ENCODE measurements at places on chromosomes 2 and 18.

DNA sequence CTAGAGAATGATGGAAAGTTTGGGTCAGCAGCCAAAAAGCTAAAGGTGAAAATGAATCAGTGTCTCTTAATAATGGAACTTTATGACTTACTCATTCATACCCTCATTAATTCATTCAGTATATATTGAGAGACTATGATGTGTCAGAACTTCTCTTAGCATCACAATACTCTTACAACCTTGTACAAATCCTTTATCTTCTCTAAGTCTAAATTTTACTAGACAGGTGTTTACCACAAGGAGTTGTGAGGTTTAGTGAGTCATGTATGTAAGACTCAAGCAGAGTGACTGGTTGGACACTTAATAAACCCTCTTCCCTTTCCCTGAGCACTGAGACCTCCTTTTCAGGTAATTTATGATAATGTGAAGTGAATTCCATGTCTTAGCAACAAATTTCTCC is 129.6 kb downstream of the PPP1R1C start:
- no peak for DNase-seq

DNA sequence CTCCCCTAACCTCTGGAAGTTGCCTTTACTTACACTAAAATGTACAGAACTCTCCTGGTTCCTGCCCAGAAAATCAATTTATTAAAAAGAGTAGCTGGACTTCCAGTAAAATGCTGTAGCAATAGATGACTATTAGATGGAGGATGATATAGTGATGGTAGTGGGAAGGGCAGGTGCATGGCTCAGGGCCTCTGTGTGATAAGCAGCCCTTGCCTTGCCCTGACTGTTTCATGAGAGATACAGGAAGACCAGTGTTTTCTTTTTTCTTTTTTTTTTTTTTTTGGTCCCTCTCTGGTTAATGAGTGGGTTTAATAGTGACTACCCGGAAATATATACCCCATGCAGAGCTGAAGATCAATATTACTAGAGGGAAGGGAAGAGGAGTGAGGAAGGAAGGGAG is 48.7 kb upstream of the NEDD4L start:
- DNase-seq, result no peak

GRCh38 chr18:6793455-6793854 is 63.9 kb downstream of the ARHGAP28 start:
- DNase-seq, result no peak

DNA sequence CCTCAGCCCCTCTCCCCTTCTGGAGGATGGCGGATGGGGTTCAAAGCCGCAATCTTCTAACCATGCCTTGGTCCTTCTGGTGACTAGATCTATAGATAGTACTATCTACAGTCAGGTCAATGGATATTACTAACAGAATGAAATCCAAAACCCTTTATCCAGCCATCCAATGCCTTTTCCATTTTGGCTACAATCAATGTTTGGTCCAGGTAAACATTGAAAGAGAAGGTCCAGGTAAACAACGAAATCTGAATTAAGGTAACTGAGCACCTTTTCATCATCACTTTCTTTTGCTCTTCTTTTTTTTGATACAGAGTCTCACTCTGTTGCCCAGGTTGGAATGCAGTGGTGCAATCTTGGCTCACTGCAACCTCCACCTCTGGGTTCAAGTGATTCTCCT is 9.7 kb downstream of the PPP4R3B start:
- DNase-seq, result no peak

- no peak for DNase-seq
Measured at GRCh38 chr2:31696068-31696467, 115.3 kb upstream of the SRD5A2 start.

DNA sequence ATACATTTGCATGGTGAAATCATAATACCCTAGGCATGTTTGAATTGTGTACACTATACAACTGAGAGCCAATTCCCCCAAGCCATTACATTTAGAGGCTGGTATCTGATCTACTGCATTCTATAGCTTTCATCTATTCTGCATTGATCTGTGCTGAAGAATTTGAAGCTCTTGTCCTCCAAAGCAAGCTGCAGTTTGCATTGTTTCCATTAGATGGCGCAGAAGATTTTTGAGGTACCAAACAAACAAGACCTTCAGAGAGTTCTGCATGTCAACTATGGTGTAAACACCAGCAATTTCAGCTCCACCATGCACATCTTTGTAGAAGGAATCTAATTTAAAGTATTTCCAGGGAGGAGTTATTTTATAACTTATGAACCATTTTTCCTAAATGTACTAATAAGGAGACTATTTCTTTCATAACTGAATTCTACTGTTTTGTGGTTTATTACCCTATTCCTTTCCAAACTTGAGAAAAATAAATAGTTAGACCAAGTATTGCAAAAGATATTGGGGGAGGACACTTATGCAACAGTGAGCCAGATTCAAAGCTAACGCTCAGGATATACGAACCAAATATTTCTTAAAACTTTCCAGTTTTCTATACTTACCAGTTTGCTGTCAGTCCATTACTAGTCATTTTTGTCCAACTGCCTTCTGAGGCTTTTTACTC is 761.8 kb upstream of the ACVR2A start:
- DNase-seq, result no peak

DNA sequence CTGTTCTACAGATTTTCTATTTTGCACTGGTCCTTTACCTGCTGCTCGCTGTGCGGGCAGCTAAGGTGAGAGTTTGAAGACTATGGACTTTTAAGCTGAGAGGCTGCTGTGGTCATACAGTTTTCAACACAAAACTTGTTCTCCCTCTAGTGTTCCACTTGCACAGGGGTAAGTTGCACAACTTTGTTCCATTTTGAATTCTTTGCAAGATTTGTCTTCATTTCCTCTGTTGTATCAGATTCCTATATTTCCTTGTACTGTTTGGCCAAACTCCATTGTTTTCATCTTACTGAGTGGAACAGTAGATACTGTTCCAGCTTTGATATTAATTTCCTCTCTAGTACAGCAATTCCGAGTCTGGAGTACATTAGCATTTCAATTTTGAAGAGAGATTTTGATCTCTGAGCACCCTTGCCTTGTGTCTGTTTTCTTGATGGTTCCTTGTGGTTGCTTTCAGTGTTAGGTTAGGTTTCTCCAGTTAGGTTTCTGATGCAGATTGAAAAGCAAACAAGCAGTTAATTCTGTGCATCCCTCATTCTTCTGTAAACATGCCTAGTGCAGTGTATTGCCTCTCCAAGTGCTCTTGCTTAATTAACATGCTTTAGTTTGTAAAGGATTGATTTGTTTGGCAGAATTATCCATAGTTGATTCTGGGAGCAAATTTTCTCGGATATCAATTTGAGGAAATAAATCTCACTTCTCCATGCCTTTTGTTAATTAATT is 188.8 kb downstream of the PTPRM start:
- no peak for DNase-seq

- DNase-seq, result no peak
Measured at GRCh38 chr2:86686905-86687304, 33.2 kb upstream of the RMND5A start.

DNA sequence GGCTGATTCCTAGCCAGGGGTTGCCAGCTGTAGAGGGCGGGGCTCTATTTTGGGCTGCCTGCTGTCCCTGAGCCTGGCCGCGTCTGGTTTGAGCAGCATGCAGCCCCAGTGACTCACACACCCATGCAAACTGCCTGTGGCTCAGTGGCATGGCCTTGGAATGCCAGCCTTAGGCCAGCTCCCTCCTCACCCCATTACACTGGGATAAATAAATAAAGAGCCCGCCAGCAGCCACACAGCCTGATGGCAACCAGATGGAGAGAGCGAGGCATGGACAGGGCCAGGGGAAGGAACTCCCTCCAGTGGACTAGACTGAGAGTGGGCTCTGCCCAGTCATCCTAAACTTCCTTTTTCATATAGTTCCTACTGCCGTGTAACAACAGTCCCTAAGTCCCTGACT is 18.3 kb downstream of the NHEJ1 start:
- DNase-seq, result no peak

DNA sequence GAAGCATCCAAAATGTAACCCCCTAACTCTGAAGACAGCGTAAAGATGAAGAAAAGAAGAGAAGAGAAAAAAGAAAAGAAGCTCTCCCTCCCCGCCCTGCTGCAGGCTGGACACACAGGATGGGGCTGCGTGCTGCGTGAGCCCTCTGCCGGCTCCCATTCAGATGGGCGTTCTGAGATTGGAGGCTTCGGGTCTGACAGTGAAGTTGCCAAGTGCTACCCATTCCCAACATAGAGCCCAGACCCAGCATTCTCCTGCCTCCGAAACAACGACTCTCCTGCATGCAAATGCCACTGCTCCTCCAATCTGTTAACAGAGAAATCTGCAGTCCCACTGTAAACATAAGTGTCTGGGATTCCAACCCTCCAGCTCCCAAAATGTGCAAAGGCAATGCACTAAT is 234.9 kb downstream of the BCL11A start:
- DNase-seq, result no peak

- DNase-seq, result no peak
Measured at GRCh38 chr2:178477443-178478129, 814 bp downstream of the FKBP7 start.

- no peak for DNase-seq
Measured at GRCh38 chr2:182897137-182897536, 30.7 kb upstream of the FRZB start.

GRCh38 chr2:42193722-42194187 is 24.6 kb downstream of the EML4 start:
- no peak for DNase-seq

DNA sequence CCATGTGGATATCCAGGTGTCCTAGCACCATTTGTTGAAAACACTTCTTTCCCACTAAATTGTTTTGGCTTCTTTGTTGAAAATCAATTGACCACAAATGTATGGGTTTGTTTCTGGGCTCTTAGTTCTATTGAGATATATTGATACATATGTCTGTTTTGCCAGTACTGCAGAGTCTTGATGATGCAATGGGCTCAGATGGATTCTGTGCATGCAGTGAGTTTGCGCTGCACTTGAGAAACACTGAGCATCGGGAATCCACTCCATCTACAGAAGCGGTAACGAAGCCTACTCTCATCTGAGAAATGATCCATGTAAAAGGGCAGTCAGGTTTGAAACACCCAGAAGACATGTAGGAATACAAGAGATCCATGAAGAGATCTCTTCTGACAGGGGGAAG is 21.9 kb upstream of the DNAJC10 start:
- DNase-seq, result no peak

GRCh38 chr18:60984510-60984909 is 348.7 kb upstream of the CDH20 start:
- no peak for DNase-seq

DNA sequence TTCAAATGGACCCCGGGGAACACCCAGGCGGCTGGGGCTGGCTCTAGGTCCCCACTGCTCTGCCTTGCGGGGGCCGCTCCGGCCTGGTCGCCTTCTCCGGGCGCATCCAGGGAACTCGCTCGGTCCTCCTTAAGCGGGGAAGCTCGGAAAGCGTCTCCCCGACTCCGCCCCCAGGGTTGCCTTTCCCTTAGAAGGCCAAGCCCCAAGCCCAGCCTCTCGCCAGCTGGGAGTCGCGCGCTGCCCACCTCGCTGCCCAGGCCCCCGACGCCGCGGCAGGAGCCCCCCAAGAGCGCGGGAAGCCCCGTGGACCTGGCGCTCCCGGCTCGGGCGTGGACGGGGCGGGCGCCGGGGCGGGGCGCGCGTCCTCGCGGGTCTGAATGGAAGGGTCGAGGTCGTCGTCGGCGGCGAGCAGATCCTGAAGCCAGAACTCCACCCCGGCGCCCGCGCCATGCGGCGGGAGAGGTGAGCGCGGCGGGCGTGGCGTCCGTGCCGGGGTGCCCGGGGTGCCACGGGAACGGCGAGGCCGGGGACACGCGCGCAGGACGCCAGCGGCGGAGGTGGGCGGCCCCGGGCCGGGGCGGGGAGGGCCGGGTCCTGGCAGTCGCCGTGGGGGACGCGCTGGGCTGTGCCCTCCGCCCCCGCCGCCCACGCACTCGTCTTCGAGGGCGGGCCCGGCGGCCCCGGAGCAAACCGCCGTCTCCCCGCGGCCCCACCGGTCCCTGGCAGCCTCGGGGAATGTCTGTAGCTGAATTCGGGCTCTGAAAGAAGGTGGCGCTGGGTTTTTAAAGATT is at the start of gene BOK:
BOK (plus strand) TSS at position 214 of the 791 bp plus-strand sequence. CDS start 739 bp downstream, outside the sequence.
- DNase-seq, result peak; percentile 65

GRCh38 chr2:152571048-152571766 is 146.1 kb downstream of the PRPF40A start:
- no peak for DNase-seq

- no peak for DNase-seq
Measured at GRCh38 chr2:239994086-239994485, 31.1 kb downstream of the NDUFA10 start.

DNA sequence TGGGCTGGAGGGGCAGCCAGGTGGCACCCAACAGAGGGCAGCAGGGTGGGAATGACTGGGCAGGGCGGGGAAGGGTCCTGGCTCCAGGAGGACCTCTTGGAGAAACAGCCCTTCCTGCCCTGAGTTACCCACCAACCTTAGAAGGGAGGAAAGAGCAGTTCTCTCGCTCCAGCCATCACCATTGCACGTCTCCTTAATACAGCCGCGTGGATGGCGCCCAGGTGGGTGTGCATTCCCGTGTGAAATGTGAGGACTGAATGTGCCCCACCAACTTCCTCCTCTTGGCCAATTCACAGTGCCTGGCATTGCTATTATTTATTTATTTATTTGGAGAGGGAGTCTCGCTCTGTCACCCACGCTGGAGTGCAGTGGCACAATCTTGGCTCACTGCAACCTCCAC is 107.0 kb downstream of the SMIM21 start:
- no peak for DNase-seq

DNA sequence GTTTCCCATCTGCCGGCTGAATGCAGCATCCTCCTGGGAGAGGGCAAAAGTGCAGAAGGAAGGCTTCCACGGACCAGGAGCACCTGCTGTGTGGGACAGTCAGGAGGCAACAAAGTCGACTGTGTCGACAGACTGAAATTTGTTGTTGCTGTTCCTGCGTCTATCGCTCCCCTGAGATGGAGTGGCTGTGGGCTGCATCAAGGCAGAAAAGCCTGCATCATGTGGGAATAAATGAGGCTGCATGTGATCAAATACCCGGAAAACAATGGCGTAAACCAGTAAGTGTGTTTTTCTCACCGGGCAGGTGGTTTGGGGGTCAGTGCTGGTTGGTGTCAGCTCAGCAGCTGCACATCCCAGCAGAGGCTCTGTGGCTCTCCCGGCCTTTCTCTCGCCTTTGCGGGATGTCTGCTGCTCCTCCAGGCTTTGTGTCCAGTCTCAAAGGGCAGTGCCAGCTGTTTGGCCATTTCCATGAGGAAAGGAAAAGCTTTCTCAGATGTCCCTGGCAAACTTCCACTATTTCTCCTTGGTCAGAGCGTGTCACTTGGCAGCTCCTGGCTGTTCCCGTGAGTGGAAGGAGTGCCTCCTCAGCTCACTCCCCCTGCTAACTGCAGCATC is 262.4 kb downstream of the NDUFA10 start:
- no peak for DNase-seq

All from pancreas (tissue), 10 donors.